ENCODE measurements at places on chromosomes 1 and 21. TPM values are rescaled to one million over a fixed set of nuclear protein-coding genes. Genes with fewer than 3 reads are reported as not detected.

GRCh38 chr1:100612540-100612939 is 74.6 kb downstream of the GPR88 start:
- H3K27me3 ChIP-seq, result no peaks in the 10 kb centered on the region
- H3K4me3 ChIP-seq, result no peak overlapping the region
- H3K4me1 ChIP-seq, result no peaks in the 10 kb centered on the region
- no peak overlapping the region for H3K27ac ChIP-seq
- no peaks in the 10 kb centered on the region for H3K36me3 ChIP-seq

- peaks cover under 1% of the 10 kb centered on the region for H3K4me1 ChIP-seq
- no peak overlapping the region for H3K4me3 ChIP-seq
- H3K36me3 ChIP-seq, result peaks cover 32% of the 10 kb centered on the region
- DNase-seq, result no peak
- H3K27me3 ChIP-seq, result no peaks in the 10 kb centered on the region
Observed at GRCh38 chr1:2183937-2184334, 10.6 kb downstream of the FAAP20 start.

DNA sequence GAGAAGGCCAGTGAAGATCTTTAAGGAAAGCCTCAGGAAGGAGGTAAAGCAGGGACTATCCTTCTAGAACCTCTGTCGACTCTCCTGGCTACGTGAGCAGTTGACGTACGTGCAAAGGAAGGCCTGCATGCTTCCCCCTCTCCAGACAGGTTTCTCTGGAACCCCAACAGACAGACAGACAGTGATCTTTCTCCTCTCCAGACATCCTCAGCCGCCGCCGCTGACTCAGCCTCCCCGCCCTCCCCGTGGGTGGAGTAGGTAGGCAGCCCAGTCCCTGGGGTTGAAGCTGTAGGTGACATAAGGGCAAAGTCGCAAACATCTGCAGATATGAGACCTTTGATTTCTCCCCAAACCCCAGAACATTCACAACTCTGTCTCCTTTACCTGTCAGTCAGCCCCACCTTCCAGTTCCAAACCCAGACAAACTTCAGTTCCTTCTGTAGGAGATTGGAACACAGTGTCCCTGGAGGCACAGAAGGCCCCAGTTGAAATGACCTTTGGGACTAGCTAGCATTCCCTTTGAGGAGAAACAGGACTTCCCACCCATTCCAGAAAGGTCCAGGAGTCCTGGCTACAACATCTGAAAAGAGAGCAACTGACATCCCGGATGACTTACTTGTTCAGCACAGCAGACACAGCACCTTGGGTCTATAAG is 146.0 kb upstream of the JUN start:
- DNase-seq, result no peak
- H3K27ac ChIP-seq, result no peak overlapping the region
- H3K4me1 ChIP-seq, result peaks cover 16% of the 10 kb centered on the region
- H3K4me3 ChIP-seq, result no peak overlapping the region
- H3K36me3 ChIP-seq, result no peaks in the 10 kb centered on the region
- no peaks in the 10 kb centered on the region for H3K27me3 ChIP-seq

- H3K4me1 ChIP-seq, result peaks cover 30% of the 10 kb centered on the region
- DNase-seq, result peak; percentile 88
- H3K4me3 ChIP-seq, result no peak overlapping the region
- H3K27ac ChIP-seq, result no peak overlapping the region
- H3K27me3 ChIP-seq, result no peaks in the 10 kb centered on the region
Observed at GRCh38 chr1:11337580-11338073, 64.6 kb downstream of the UBIAD1 start.

DNA sequence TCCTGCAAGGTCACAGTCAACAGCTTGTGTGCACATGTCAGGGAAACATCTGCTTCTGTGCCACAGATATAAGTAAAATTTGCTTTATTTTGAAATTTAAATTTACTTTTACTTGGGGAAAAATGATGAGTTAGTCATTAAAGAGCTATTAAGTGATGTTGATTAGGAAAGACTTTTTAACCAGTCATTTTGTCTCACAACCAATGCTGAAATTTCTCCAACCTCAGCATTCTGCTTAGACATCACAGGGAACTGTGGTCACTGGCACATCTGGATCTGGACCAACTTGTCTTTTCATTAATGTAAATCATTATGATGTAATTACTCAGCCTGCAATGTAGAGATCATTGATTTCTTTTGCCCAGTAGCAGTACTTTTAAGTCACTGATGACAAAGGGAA is 301.0 kb downstream of the TTLL7 start:
- H3K27ac ChIP-seq, result no peak overlapping the region
- DNase-seq, result no peak
- H3K27me3 ChIP-seq, result no peaks in the 10 kb centered on the region

DNA sequence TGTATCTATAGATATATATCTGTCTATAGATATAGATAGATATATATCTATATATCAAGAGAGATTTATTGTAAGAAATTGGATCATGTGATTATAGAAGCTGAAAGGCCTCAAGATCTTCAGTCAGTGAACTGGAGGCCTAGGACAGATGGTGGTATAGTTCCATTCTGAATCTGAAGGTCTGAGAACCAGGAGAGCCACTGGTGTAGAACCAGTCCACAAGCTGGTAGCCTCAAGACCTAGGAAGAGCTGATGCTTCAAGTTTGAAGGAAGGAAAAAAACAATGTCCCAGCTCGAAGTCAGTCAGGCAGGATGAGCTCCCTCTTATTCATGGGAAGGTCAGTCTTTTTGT is 213.2 kb upstream of the JUN start:
- H3K4me3 ChIP-seq, result no peak overlapping the region
- no peak overlapping the region for H3K27ac ChIP-seq
- no peaks in the 10 kb centered on the region for H3K36me3 ChIP-seq
- DNase-seq, result no peak
- H3K4me1 ChIP-seq, result no peaks in the 10 kb centered on the region

- no peaks in the 10 kb centered on the region for H3K27me3 ChIP-seq
- DNase-seq, result no peak
- no peak overlapping the region for H3K27ac ChIP-seq
- 0 out of 2 replicates have a peak, but pooled peaks cover 2% of the 10 kb centered on the region for H3K36me3 ChIP-seq
Observed at GRCh38 chr1:97553971-97554370, 366.9 kb downstream of the DPYD start.

DNA sequence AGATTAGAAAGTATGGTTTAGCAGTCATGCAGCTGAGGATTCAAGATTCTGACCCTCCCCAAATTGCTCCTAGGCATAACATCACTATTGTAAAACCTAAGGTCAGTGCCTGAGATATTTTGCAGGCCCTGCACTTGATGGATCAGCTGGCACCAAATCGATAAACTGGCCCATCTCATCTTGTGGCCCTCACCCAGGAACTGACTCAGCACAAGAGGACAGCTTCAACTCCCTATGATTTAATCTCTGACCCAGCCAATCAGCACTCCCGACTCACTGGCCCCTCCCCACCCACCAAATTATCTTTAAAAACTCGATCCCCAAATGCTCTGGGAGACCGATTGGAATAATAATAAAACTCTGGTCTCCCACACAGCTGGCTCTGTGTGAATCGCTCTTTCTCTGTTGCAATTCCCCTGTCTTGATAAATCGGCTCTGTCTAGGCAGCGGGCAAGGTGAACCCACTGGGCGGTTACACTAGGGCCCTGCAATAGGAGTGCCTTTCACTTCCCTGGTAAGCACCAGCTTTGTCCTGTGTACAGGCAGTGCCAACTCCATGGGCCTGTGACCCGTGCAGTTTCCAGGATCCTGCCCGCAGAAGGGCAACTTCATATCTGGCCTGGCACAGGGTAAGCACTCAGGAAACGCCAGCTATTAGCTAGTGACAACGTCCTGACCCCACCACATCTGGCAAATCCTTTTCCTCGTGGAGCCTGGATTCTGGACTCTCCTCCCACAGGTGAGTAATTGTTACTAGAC is 28.7 kb upstream of the SLC2A5 start:
- H3K4me1 ChIP-seq, result no peaks in the 10 kb centered on the region
- no peaks in the 10 kb centered on the region for H3K27me3 ChIP-seq
- no peak for DNase-seq

DNA sequence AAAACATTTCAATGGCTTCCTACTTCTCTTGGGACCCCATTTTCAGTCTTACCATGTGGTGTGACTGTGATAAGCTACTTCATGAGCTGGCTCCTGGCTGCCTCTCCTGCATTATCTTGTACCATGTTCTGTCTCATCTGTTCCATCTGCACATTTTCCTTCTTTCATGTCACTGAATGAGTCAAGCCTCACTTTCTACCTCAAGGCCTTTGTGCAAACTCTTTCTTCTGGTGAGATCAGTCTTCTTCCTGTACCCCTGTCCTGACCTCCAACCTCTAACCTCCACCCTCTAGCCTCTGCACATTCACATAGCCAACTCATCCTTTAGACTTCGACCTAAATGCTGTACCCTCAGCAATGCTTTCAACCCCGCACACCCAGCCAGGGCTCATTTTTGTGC is 9.6 kb upstream of the FAM78B start:
- no peaks in the 10 kb centered on the region for H3K27me3 ChIP-seq
- no peaks in the 10 kb centered on the region for H3K4me1 ChIP-seq
- no peak for DNase-seq
- H3K27ac ChIP-seq, result no peak overlapping the region
- H3K4me3 ChIP-seq, result no peak overlapping the region
- no peaks in the 10 kb centered on the region for H3K36me3 ChIP-seq

CYP4X1 gene
- 0.67 TPM for polyA plus RNA-seq

GRCh38 chr1:77996734-77997133 is 8.0 kb upstream of the DNAJB4 start:
- H3K4me1 ChIP-seq, result no peaks in the 10 kb centered on the region
- DNase-seq, result no peak
- H3K4me3 ChIP-seq, result no peak overlapping the region
- no peaks in the 10 kb centered on the region for H3K27me3 ChIP-seq
- H3K36me3 ChIP-seq, result no peaks in the 10 kb centered on the region
- H3K27ac ChIP-seq, result no peak overlapping the region
